ENCODE measurements at places on chromosomes 11 and 22. TPM values are rescaled to one million over a fixed set of nuclear protein-coding genes. Genes with fewer than 3 reads are reported as not detected.

GRCh38 chr11:129866311-129866710, 29.1 kb downstream of the NFRKB start:
- H3K4me1 ChIP-seq = no peaks in the 10 kb centered on the region
- H3K36me3 ChIP-seq = peaks cover 53% of the 10 kb centered on the region
- no peaks in the 10 kb centered on the region for H3K27me3 ChIP-seq
- H3K27ac ChIP-seq = peak overlapping the region; percentile 39

OSBP2 gene
- polyA plus RNA-seq = 1.9 TPM

DNA sequence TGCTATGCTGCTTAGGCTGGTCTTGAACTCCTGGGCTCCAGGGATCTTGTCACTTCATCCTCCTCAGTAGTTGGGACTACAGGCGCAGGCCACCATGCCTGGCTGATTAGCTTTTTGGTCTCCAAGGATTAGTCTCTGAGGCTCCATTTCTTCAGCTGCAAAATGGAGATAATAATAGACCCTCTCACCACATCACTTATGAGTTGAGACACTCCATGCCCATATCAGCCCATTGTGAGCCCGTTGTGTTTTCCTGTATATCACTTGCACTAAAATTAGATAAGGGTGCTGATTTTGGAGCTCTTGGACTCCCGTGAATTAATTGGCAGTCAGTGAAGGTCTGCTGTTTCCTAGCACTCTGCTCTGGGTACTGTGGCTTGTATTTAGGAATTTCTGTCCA, 36.0 kb downstream of the DEPDC5 start:
- H3K27me3 ChIP-seq = no peaks in the 10 kb centered on the region
- H3K27ac ChIP-seq = no peak overlapping the region
- no peaks in the 10 kb centered on the region for H3K36me3 ChIP-seq
- DNase-seq = no peak
- H3K4me3 ChIP-seq = no peak overlapping the region
- H3K4me1 ChIP-seq = no peaks in the 10 kb centered on the region

- no peak overlapping the region for H3K27ac ChIP-seq
- no peaks in the 10 kb centered on the region for H3K36me3 ChIP-seq
- peak; percentile 84 for DNase-seq
- peaks cover 3% of the 10 kb centered on the region for H3K27me3 ChIP-seq
- H3K4me3 ChIP-seq = no peak overlapping the region
These were observed 11.9 kb downstream of the B3GNT6 start for GRCh38 chr11:77046060-77046501.

DNA sequence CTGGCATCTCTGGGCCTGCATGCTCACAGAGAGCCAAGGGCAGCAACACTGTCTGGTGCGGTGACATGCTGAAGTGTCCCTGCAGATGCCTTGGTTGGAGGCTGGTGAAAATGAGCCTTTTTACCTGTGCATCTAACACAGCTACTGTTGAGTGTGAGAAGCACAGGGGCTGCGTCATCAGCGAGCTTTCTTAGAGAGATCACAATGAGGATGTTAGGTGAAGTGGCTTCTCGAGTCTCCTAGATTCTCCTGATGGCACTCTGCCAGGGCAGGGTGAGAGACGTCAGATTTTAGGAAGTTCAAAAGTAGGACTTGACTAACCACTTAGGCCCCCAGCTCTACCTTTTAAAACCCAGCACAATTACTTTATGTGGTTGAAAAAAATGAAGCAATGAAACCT, 3.6 kb upstream of the SLC15A3 start:
- H3K4me1 ChIP-seq = no peaks in the 10 kb centered on the region
- no peak overlapping the region for H3K4me3 ChIP-seq
- no peak overlapping the region for H3K27ac ChIP-seq
- no peak for DNase-seq
- H3K36me3 ChIP-seq = no peaks in the 10 kb centered on the region
- no peaks in the 10 kb centered on the region for H3K27me3 ChIP-seq

GRCh38 chr11:24828938-24829605, 332.2 kb downstream of the LUZP2 start:
- no peaks in the 10 kb centered on the region for H3K36me3 ChIP-seq
- H3K27me3 ChIP-seq = no peaks in the 10 kb centered on the region
- H3K4me3 ChIP-seq = no peak overlapping the region
- peak overlapping the region; percentile 23 for H3K27ac ChIP-seq
- DNase-seq = no peak
- peaks cover 8% of the 10 kb centered on the region for H3K4me1 ChIP-seq

GRCh38 chr11:11587122-11587521, 34.7 kb downstream of the GALNT18 start:
- no peaks in the 10 kb centered on the region for H3K4me1 ChIP-seq
- H3K27ac ChIP-seq = no peak overlapping the region
- no peaks in the 10 kb centered on the region for H3K36me3 ChIP-seq
- no peak overlapping the region for H3K4me3 ChIP-seq
- DNase-seq = no peak
- no peaks in the 10 kb centered on the region for H3K27me3 ChIP-seq

- no peak overlapping the region for H3K27ac ChIP-seq
- peaks cover 4% of the 10 kb centered on the region for H3K4me1 ChIP-seq
- no peak for DNase-seq
- H3K27me3 ChIP-seq = no peaks in the 10 kb centered on the region
- H3K36me3 ChIP-seq = no peaks in the 10 kb centered on the region
These were observed 23.2 kb downstream of the ADORA2A start for GRCh38 chr22:24450610-24451009.

Measured in pancreas (tissue), 10 donors.